Stimulated activated naive CD8-positive, alpha-beta T cell treated with anti-CD3 and anti-CD28 coated beads, Interleukin-15, Interleukin-2, amounts not matched to agents 100 U/mL and 50 U/mL, for 24 hours (primary cell): ENCODE measurements at places on chromosomes 12 and 14.

DNA sequence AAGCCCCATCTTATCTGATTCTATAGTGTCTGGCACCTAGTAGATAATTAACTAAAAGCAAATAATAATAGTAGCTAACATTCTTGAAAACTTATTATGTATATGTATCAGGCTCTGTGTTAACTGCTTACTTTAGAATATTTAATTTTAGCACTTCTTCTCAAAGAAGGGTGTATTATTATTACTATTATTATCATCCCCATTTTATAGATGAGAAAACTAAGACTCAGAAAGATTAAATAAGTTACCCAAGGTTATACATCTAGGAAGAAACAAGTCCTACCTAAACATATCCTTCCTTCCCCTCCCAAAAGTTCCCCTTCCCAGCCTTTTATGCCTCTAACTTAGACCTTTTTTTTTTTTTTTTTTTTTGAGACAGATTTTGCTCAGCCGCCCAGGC, 61.4 kb downstream of the UBR7 start:
- DNase-seq, result no peak

- DNase-seq, result no peak
Observed at GRCh38 chr14:91575469-91576208, 65.5 kb upstream of the PPP4R3A start.

GRCh38 chr12:53484686-53485575, 14.3 kb downstream of the MAP3K12 start:
- no peak for DNase-seq

DNA sequence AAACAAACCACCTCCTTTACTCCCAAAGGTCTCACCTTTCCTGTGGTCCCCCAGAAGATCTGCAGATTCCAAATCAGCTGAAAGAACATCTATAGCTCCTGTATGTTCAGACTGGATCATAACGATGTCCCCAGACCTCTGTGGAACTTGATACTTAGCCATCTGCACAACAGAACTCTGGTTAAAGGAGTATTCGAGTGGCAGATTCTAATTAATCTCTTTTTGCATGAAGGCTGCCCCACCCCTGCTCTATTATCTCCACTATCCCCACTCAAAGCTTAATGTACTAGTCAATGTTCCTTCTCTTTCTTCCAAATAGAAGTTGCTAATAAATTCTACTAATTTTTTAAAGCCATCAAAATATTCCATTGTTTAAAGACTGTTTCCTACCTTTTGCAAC, 22.8 kb downstream of the GSTZ1 start:
- no peak for DNase-seq

DNA sequence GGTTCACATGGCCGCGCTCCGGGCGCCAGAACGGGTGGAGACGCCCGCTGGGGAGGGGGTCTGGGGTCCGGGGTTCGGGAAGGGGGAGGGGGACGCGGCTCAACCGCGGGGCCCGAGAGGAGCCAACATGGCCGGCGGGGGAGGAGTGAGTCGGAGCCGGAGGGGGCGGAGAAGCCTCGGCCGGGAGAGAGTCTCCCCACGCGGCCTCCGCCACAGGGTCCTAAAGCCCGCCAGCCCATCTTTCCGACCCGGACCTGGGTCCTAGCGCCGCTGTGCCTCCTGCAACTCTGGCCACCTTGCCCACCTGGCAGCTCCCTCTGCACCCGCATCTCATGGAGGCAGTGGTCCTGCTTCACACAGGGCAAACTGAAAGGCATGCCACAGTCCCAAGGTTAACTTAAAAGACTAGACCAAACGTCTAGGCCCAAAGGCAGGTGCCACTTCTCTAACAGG, at the start of gene BAZ2A:
Gene BAZ2A, minus strand, starts transcription at position 147 of the 453 bp plus-strand sequence. CDS start 12,796 bp downstream, outside the sequence.
- peak; percentile 91 for DNase-seq

DNA sequence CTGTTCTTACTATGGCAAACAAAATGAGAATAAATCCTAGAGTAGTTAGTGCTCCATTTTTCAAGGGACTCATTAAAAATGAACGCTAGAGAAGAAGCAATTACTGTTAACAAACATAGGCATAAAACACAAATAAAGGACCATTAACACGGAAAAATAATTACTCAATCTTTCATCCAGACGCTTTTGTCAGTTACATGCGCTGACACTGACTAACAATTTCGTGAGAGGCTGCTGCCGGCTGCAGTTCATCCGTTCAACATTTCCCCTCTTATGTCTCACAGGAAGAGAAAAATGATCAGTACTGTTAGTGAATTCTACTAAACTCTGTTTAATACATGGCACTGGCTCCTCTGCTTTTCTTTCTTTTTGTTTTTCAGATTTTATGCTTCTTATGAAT, 472.7 kb upstream of the FLRT2 start:
- DNase-seq, result no peak

DNA sequence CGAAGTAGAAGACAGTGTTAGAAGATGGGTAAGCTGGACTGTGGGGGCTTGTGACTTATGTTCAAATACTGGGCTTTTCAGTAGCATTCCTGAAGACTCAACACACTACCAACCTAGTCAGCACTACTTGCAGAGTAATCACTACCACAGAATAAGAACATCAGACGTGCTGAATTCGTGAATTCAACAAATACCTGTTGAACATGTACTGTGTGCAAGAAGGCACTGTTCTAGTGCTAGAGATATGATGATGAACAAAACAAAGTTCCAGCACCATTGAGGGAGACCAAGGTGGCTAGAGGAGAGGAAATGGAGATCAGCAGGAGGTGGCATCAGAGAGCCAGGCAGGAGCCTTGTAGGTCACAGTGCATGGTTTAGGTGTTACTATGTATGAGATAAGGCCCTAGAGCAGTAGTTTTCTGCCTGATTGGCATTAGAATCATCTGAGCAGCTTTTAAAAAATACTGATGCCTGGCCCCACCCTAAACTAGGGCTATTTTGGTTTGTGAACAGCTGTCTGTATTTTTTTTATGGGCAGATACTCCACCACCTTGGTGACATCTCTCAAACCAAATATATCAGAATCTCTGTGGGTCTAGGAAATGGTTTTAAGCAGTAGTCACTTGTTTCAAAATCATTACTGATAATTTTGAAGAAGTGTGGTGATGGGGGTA, 26.8 kb downstream of the FERMT2 start:
- DNase-seq, result no peak

DNA sequence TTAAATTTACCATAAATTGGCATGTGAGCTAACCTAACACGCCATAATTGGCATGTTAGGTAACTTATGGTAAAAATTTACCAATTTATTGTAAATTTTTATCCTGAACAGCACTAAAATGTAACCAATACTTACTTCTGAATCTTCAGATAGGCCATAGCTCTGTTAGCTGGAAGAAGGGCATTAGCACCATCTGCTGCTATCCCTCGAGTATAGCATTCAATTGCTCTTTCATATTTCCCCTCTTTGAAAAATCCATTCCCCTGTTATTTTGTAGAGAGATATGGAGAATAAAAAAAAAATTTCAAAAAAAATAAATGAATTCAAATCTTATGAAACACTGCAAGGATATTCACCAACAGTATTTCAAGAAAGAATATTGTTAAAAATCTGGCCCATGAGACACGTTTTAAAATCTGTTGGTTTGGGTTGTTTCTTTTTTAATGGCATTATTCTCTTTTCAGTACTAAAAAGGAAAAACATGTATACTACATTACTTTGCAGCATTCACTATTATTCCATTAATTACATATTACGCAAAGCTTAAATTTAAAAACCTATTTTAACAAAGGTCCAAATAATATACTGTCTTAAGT, 19.1 kb downstream of the RPAP3 start:
- no peak for DNase-seq

- no peak for DNase-seq
Observed at GRCh38 chr12:104480826-104481440, 24.2 kb downstream of the CHST11 start.

DNA sequence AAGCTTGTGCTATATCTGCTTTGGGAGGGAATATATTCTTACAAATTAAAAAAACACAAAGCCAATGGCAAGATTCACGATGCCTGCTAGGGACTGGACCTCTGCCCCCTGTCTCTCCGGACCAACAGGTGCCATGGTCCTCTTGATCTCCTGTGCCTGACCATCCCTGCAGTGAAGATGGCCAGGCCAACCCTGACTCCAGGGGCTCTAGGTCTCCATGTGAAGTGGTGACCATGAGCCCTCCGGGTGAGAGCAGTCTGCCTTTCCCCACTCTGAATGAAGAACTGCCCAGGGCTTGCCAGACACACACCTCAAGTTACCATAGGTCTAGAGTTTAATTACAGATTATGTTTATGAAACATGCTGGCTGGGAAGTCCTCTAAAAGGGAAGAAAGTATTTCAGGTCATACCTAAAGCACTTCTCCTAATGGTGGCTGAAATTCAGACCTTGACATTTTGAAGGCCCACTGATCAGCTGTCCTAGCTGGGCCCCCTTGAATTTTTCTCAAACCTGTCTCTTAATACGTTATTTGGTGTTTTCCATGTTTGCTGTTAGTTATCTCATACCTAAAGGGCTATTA, 1.4 kb downstream of the ARHGDIB start:
- no peak for DNase-seq

DNA sequence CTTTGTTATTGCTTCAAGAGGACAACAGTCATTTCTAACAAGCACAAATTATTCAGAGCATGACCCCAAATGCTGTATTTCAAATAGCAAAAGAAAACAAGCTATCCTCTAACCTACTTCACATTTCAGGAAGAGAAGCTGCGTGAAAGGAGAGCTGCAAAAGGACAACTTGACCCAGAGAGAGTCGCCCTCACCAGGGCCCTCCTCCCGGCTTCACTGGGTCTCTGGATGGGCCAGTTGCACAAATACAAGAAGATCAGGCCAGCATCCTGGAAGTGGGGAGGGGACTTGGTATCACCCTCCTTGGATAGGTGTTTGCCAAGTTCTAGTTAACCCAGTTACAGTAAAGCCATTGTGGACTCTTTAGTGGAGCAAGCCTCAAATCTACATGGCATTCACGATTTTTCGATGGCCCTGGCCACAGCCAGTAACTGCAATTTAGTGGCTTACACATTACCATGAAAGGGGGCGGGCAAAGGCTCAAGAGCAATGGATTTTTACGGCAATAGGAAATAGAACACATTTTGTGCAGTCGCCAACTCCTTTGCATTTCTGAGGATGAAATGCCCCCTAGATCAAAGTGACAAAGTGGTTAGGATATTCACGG, 166.9 kb upstream of the DIO2 start:
- DNase-seq, result no peak

DNA sequence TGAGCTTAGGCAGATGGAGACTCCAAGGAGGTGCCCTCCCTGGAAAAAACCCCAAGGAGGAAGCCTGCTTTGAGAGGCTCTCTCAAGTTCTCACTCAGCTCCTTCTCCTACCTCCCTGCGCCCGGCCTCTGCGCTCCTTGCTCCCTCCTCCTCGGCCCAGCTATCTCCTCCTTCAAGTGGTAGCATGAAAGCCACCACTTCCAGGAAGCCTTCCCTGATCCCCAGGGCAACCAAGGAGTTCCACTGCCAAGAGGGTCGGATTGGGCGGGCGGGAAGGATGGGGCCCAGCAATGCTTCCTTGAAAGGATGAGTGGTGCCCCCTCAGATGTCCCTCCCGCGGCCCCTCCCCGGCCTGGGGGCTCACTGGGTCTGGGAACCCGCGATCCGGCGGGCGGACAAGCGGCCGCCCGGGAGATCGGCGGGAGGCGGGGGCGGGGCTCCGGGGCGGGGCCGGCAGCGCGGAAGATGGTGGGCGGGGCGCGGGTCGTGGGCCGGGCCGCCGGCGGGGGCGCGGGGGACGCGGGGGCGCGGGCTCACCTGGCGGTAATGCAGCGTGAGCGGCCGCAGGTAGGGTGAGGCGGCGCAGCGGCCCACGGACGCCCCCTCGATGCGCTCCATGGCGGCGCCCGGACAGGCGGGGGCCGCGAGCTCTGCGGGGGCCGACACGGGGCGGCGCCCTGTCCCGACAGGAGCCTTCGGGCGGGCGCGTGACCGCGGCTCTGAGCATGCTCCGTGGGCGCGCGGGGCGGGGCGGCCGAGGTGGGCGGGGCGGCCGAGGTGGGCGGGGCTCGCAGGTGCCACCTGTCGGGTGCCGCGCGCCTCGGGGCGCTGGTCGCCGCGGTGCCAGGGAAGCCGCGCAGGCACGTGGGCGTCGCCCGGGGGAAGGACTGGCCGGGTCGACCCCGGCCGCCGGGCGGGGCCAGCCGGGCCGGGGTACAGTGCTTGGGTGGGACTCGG, at the start of gene NUDT14:
Gene NUDT14, minus strand, starts transcription at position 721 of the 957 bp plus-strand sequence. Its CDS starts 103 bp downstream, at position 618.
- peak; percentile 83 for DNase-seq

DNA sequence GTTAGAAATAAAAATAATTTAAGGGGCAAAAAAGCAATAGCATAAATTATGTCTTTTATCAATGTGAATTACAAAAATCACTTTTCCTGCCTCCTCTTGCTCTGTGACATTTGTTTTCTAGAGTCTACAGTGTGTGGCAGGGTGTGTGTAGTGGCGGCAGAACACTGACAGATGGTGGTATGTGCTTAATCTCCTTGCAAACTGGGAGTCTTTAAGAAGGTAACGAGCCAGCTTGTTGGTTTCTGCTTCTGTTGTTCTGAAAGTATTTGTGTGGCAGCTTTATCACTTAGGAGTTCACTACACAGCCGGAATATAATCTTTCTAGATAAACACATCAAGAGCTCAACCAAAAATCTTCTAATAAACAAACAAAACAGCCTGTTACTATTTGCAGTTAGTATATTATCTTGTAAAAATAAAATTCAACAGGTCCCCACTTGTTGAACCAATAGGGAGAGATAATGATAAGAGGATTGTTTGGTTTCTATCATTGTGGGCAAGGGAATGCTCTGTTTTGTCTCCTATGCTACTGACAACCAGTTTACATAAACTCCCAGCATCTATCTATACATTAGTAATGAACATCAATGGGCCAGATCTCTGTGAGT, 13.0 kb downstream of the CDKL1 start:
- no peak for DNase-seq

DNA sequence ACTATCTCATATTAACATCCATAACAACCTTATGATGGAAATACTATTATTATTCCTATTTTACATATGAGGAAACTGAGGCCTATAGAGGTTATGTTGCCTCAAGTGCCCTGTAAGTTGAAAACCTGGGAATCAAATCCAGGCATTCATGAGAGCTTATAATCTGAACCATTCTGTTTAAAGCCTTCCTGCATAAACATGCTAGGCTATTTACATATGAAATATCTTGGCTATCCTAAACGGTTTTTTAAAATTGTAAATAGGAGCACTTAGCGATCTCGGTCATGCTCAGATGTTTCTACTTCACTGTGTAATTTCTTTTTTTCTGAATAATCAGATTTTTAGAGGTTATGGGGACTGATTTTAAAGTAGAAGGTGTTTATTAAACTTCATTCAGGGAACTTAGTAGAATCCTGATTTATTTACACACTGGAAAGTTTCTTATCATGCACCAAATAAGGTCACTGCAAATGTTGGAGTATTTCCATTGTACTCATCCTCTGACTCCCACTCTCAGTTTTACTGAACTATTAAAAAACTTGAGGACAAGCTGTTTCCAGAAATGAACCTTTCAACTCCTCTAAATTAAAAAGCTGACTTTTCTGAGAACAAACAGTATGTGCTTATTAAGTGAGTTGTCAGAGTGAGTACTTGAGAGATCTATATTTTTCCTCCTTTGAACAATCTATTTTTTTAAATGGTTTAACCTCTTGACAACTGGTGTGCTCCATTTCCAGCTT, 141.7 kb downstream of the PIK3C2G start:
- DNase-seq, result no peak

GRCh38 chr12:76879710-76880518, 1.1 kb upstream of the CSRP2 start:
- no peak for DNase-seq
